ENCODE measurements at places on chromosomes 11 and 22.

- no peak for DNase-seq
These were observed 24.9 kb downstream of the USH1C start for GRCh38 chr11:17519061-17519885.

GRCh38 chr11:58938398-58938797 is 890 bp upstream of the GLYATL1 start:
- no peak for DNase-seq

DNA sequence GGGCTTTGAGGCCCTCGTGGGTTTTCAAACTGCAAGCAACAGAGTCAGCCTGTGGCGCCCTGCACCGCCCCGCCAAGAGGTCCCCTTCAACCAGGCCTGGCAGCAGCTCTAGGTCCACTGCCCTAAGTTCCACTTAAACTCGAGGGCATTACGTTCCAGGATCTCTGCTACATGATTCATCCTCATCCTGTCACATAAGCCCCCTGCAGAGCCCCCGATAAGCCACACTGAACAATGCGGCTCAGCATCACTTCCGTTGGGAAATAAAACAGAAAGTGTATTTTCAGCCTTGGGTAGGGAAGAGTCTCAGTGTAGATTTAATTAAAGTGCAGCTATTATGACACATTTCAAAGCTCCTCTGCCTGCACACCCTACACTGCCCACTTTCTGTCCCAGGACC is 24.6 kb downstream of the SULT4A1 start:
- no peak for DNase-seq

GRCh38 chr11:35165030-35165422 is 26.1 kb downstream of the CD44 start:
- DNase-seq = no peak

DNA sequence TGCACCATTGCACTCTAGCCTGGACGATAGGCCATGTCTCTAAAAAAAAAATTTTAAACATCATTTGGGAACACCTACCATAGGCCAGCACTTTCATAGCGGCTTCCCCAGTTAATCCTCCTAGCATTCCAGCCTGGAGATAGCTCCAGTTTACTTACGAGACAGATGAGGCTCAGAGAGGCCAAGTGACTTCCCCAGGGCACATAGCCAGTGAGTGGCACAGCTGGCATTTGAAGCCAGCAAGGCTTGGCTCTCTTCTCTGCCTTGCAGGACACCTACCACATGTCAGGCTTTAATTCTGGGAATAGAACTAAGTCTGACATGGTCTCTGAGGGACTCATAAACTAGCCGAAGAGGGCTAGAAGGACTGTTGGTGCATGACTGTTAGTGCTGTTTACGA is 4.9 kb upstream of the TAGLN start:
- DNase-seq = no peak

- DNase-seq = no peak
These were observed 83.8 kb upstream of the SOX6 start for GRCh38 chr11:16440136-16440535.

- no peak for DNase-seq
These were observed 12.3 kb downstream of the PRR33 start for GRCh38 chr11:1879342-1879940.

- peak; percentile 73 for DNase-seq
These were observed 679 bp upstream of the SSH3 start for GRCh38 chr11:67302571-67303131.

- DNase-seq = no peak
These were observed 19.6 kb upstream of the KCNJ11 start for GRCh38 chr11:17408026-17408425.

- DNase-seq = no peak
These were observed 336.8 kb downstream of the GUCY1A2 start for GRCh38 chr11:106681435-106681834.

DNA sequence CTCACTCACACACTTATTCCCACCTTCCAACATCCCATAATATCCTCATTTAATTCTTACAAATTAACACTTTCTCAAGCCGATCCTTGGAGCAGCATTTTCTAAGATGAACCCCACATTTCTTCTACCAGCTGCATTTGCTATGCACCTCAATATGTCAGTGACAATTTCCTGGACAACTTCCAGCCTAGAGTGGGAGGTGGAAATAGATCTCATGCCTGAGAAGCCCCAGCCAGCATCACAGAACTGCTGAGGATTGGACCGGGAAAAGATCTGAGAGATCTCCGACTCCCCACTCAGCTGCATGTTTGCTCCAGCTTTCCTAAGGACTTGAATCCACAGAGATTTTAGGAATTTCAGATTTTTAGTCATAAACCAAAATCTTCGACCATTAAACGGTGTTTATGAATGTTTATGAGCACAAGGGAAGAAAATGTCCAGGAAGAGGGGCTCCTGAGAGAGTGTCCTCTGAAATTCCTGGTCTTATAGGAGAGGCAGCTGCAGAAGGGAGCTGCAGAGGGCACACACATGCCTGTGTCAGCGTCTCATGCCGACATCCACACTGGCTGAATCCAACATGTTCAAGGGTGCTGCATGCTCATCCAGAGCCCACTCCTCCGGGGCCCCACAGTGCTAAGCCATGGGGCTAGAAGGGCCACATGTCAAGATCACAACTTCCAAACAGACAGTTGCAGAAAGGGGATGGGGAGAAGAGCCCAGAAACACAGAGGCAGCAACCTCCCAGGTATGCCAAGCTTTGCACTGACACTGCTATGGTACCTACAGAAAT is 68.6 kb downstream of the MICAL3 start:
- DNase-seq = no peak

GRCh38 chr11:57566005-57566904 is 1.2 kb downstream of the UBE2L6 start:
- peak; percentile 75 for DNase-seq

DNA sequence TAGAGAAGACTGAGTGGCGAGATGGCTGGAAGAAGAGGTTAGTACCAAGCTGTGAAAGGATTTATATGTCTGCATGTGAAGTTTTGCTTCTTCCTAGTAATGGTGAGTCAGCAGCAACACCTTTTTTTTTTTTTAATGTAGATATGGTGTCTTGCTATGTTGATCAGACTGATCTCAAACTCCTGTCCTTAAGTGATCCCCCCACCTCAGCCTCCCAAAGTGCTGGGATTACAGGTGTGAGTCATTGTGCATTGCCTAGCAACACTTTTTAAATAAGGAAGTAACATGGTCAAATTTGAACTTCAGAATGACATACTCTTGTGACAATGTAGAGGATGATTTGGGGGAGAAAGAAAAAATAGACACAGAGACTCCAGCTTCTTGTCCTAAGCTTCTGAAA is 6.5 kb upstream of the CSTPP1 start:
- DNase-seq = no peak

GRCh38 chr11:61119571-61119970 is 17.3 kb downstream of the CD5 start:
- DNase-seq = no peak

DNA sequence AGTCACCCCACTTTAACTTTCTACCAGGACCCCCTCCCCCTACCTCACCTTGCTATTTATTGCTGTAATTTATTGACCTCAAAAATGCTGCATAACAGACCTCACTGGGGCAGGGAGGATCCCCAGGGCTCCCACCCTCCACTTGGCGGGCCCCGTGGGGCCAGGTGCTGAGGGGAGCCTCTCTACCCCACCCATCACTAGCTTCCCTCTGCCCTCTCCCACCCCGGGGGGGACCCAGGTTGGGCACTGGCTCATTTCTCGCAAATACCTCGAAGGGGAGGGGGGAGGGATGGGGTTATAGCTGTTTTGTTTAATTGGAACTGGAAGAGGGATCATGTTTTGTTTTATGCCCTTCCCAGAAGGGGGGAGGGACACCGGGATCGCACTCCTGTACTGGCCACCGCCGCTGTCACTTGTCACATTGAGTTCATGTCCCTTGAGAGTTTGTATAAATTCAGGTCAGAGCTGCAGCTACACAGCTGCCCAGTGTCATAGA is 16.3 kb upstream of the TMEM191C start:
- no peak for DNase-seq

DNA sequence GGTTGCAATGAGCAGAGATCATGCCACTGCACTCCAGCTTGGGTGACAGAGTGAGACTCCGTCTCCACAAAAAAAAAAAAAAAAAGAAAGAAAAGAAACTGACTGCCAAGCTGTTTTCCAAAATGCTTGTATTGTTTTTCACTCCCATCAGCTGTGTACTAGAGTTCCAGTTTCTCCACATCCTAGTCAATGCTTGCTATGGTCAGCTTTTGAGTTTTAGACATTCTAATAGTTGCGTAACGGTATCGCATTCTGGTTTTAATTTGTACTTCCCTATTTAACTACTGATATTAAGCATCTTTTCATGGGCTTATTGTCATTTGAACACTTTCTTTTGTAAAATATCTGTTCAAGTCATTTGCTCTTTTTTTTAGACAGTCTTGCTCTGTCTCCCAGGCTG is 55.7 kb downstream of the TSPAN18 start:
- peak; percentile 31 for DNase-seq

GRCh38 chr22:45149671-45150070 is 14.1 kb upstream of the NUP50 start:
- no peak for DNase-seq

GRCh38 chr11:23611726-23612125 is 751.5 kb upstream of the CCDC179 start:
- no peak for DNase-seq

DNA sequence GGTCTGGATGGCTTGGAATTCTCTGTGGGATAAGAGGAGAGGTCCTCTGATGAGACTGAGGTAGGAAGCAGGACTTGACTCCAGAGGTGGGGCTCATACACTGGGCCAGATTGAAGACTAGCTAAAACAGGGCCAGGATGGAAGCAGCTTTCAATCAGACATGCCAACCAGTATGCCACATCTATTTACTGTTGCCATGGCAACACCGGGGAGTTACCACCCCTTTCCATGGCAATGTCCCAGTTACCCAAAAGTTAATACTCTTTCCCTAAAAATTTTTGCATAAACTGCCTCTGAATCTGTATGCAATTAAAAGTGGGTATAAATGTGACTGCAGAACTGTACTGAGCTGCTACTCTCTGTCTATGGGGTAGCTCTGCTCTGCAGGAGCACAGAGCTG is 247.5 kb upstream of the ZBED5 start:
- DNase-seq = no peak

DNA sequence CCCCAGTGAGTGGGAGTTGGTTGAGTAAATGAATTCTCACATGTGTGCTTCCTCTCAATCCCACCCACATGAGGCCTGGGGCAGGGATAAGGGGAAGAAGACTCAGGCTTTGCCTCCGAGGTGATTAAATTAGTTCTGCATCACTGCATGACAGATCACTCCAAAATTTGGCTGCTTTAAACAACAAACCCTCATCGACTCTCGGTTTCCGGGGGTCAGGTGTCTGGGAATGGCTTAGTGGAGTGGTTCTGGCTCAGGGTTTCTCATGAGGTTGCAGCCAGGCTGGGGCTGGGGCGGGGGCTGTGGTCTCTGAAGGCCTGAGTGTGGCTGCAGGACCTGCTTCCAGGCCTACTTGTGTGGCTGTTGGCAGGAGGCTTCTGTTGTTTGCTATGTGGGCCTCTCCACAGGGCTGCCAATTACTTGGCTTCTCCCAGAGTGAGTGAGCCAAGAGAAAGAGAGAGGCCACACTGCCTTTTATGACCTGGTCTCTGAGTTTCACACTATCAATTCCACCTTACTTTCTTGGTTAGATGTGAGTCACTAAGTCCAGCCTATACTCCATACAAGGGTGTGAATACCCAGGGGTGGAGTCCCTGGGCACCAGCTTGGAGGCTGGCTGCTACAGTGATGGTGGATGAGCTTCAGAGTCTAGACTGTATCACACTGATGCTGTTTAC is 15.9 kb downstream of the MOGAT2 start:
- DNase-seq = no peak

DNA sequence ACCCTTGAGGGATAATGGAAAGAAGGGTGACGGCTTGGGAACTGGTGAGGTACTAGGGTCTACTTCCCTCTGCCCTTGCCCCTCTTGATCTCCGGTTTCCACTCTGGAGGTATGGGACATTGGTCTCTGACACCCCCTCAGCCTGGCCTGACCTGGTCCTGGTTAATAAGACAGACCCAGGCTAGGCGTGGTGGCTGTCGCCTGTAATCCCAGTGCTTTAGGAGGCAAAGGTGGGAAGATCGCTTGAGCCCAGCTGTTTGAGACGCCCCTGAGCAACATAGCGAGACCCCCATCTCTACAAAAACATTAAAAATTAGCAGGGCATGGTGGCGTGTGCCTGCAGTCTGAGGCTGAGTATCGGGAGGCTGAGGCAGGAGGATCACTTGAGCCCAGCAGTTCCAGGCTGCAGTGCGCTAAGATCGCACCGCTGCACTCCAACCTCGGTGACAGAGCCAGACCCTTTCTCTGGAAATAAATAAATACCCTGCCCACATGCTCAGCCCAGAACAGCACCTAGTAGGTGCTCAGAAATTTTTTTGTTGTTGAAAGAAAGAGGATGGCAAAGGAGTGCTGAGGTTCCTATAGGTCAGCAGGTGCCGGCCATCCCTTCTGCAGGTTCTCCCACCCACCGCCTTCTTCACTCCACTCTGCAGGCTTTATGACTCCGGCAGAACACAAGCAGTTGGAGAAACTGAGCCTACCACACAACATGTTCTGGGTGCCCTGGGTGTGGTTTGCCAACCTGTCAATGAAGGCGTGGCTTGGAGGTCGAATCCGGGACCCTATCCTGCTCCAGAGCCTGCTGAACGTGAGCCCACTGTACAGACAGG is 6.3 kb downstream of the BEST1 start:
- no peak for DNase-seq

DNA sequence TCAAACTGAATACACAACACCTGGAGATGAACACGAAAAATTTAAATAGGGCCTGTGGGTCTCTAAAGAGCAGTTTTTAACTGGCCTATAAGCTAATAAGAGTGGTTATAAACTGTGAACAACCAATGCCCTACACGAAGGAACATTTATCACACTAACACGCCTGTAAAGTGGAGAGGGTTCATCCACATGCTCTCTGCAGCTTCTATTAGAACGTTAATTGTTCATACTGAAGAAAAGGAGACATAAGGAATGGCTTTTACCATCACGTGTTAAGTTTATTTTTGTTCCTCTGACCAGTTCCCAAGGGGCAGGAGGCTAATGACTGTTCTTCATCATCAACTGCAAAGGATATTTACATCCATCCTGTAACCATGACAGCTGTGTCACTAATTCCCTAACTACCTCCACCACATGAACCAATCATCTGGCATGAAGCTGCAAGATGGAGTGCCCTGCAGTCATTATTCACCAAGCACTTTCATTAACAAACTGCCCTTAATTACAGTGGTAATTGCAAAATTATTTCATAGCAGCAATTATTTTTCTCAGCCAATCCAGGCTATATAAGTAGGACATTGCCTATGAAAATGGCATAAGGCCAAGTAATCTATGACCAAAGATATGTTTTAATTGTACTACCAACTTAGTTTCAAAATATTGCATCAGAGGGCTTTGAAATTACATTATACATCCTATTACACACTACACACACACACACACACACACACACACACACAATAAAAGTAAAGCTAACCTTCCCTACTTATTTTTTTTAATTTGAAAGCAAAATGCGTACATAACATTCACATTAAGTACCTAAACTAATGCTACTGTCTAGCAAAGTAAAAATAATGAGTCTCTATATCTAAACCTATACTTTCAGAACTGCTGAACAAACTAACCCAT is 186.7 kb downstream of the CADM1 start:
- no peak for DNase-seq

- DNase-seq = peak; percentile 74
These were observed 9.8 kb upstream of the DDX10 start for GRCh38 chr11:108654994-108655631.

All from hematopoietic multipotent progenitor cell treated with erythropoietin and hydrocortisone succinate and interleukin-3 and kit ligand, for 6 days (in vitro differentiated cells).